Stimulated activated CD8-positive, alpha-beta memory T cell treated with anti-CD3 and anti-CD28 coated beads, Interleukin-4, amount 100 ng/mL, for 1 hour (primary cell): ENCODE measurements at places on chromosomes 6 and 20.

GRCh38 chr20:11140359-11140758 lies 466.6 kb upstream of the JAG1 start:
- no peak for DNase-seq

DNA sequence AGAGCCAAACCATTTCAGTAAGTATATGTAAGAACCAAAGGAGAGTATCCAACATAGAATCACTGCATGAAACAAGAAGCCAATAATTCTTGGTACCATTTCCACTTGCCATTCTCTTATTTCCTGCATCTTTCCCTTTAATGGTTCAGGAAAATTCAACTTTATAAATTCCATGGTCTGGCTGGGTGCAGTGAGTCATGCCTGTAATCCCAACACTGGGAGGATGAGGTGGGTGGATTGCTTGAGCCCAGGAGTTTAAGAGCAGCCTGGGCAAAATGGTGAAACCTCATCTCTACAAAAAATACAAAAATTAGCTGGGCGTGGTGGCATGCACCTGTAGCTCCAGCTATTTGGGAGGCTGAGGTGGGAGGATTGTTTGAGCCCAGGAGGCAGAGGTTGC lies 21.2 kb downstream of the NHLRC1 start:
- no peak for DNase-seq

GRCh38 chr6:155276638-155277037 lies 12.8 kb downstream of the CLDN20 start:
- DNase-seq: no peak

DNA sequence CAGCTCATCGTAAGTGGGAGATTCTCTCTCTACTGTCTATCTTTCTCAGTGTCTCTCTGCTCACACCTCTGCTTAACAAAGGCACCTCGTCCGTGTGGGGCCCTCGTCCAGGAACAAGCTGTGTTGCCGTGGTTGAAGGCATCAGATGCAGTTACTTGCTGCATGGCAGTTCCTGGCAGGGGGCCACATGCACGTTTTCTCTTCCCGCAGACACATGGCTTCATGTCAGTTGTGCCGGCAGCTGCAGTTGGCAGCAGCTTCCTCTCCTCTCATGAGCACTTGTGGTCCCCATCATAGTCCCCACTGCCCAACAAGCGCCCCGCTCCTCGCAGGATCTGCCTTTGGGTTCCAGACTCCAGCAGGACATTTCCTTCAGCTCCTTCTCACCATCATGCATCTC lies 7.1 kb upstream of the AFDN start:
- no peak for DNase-seq

GRCh38 chr6:12066297-12066696 lies 54.2 kb downstream of the HIVEP1 start:
- DNase-seq: no peak

DNA sequence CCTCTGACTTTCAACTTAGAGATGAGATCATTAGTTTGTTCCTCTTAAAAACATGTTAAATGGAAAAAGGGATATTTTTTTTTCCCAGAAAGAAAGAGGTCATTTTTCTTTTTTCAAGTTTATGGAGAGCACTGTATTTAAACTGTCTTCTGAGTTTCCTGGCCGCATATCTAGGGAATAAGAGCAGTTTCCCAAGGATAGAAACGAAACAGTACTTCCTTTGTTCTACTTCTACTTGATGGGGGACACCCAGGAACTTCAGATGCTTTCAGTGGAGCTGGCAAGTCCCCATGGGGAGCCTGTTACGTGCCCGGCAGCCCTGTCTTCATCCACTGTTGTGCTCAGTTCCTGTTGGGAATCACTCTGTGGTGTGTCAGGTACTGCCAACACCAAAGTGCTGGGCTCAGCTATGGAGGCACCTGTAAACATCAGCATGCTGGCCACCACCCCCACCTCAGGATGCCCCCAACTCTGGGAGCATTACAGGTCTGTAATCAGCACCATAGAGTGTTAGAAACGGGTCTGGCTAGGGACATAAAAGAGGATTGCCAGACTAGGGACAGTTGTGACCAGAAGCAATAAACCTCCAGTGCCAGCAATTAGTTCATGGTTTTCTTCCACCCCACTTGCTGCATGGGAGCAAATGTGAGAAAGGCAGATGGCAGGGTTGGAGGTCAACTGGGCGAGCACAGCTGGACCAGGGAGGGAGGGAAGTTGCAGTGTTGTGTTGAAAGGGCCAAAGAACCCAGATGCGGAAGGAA lies 221.7 kb upstream of the ECI2 start:
- DNase-seq: no peak

- no peak for DNase-seq
These were observed 50.4 kb downstream of the HMGCLL1 start for GRCh38 chr6:55528624-55529023.

DNA sequence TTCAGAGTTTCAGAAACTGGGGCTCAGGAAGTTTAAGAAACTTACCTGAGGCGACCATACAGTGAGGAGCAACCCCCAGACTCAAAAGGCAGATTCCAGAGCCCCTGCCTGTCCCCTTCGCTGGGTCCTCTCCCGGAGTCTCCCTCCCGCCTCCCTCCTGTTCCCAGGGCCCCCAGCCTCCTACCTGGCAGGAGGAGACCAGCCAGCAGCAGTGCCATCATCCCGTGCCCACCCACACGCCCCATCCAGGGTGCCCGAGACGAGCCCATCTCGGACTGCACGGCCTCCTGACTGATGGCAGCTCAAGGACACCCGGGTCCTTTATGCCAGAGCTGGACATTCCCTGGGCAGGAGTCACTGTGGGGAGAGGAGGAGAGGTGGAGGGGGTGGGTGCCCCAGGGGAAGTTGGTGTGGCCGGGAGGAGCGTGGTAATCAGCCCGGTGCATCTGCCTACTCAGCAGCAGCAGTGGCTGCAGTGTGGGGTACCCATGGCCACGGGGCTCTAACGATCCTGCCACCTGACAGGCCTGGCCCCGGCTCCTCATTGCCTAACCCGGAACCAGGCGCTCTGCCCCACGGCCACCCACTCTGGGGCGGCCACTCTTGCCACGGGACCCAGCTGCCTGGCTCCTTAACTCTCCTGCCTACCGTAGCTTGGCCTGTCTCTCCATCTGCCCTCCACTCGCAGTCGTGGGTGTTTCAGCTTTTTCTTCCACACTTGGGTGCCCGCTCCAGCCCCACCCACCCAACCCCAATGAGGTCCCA lies at the start of gene CDSN:
Gene CDSN, minus strand, starts transcription at position 296 of the 765 bp plus-strand sequence. Its CDS starts 27 bp downstream, at position 269.
- DNase-seq: no peak

GRCh38 chr6:42709871-42710270 lies 12.5 kb downstream of the PRPH2 start:
- no peak for DNase-seq

- DNase-seq: no peak
These were observed 700 bp downstream of the DTD1 start for GRCh38 chr20:18588574-18588933.
